ENCODE measurements at places on chromosomes 7 and 10.

GRCh38 chr7:151704299-151704959 lies 172.5 kb downstream of the PRKAG2 start:
- DNase-seq: no peak

- DNase-seq: peak; percentile 42
Measured at GRCh38 chr7:155490697-155491628, 33.0 kb downstream of the EN2 start.

GRCh38 chr10:101759309-101760247 lies 16.3 kb downstream of the FGF8 start:
- no peak for DNase-seq

GRCh38 chr10:45488365-45488764 lies 114.3 kb downstream of the ALOX5 start:
- DNase-seq: no peak

- no peak for DNase-seq
Measured at GRCh38 chr7:88146616-88147015, 73.2 kb downstream of the SRI start.

GRCh38 chr7:61111-61510 lies 131.3 kb upstream of the FAM20C start:
- no peak for DNase-seq

- no peak for DNase-seq
Measured at GRCh38 chr7:157405914-157406810, 69.4 kb downstream of the DNAJB6 start.

- DNase-seq: no peak
Measured at GRCh38 chr7:37151741-37152413, 296.8 kb downstream of the ELMO1 start.

DNA sequence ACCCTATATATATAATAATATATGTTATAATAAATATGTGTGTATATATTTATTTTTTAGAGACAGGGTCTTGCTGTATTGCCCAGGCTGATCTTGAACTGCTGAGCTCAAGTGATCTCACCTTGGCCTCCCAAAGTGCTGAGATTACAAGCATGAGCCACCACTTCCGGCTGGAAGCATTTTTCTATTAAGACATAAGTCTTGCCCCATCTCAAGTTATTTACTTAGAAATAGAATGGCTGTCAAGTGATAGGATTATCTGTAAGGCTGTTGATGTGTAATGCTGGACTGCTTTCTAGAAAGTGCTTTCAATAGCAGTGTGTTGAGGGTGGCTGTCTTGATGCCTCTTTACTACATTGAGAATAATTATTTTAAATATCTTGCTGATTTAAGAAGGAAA lies 65.2 kb downstream of the ZMYND11 start:
- no peak for DNase-seq

GRCh38 chr7:148234715-148235114 lies 355.9 kb upstream of the C7orf33 start:
- DNase-seq: no peak

DNA sequence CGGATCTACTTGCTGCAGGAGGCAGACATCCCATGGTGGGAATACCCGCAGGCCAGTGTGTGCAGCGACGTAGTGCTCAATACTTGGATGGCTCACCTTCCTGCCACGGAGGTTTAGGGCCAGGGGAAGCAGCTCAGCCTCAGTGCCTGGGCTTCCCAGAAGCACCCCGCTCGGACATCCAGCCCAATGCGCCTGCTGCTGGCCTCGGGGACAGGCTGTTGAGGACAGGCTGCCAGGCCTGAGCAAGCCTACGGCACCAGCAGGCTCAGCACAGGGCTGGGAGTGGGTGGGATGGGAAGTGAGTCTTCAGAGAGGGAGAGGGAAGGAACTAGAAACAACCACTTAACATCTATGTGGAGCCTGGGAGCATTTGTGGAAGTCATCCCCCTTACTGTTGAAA lies 441.3 kb upstream of the MGMT start:
- no peak for DNase-seq

DNA sequence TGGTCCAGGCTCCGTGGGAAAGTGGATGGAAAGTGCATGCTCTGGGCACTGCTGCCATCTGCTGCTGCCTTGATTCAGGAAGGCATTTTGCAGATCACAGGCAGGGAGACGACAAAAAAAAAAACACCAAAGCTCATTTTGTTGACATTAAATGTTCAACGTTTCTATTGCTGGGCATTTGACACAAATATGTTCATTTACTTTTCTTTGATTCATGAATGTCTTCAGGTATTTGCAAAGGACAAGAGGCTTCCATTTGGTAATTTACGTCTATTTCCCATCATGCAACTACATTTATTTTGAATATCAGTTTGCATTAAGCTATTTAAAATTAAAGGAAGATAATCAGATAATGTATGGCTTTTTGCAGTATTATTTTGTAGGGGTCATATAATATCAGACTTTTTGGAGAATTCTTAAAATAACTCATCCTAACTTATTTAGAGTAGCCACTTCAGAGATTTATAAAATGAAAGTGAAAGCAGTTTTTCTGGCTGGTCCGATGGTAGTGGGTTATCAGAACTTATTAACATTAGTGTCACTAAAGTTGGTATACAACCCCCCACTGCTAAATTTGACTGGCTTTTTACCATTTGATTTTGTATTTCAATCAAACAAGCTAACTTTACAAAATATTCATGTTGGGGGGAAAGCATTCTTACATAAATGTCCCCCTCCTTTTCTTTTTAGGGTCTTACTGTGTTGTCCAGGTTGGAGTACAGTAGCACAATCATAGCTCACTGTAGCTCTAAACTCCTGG lies 65.3 kb downstream of the PDIA4 start:
- DNase-seq: peak; percentile 70

- DNase-seq: no peak
Measured at GRCh38 chr10:124517461-124517860, 55.8 kb downstream of the LHPP start.

GRCh38 chr10:5349362-5349761 lies 15.4 kb upstream of the UCN3 start:
- no peak for DNase-seq

- no peak for DNase-seq
Measured at GRCh38 chr7:36533717-36534116, 144.1 kb downstream of the ANLN start.

GRCh38 chr10:22058201-22058600 lies 54.7 kb upstream of the DNAJC1 start:
- DNase-seq: no peak

DNA sequence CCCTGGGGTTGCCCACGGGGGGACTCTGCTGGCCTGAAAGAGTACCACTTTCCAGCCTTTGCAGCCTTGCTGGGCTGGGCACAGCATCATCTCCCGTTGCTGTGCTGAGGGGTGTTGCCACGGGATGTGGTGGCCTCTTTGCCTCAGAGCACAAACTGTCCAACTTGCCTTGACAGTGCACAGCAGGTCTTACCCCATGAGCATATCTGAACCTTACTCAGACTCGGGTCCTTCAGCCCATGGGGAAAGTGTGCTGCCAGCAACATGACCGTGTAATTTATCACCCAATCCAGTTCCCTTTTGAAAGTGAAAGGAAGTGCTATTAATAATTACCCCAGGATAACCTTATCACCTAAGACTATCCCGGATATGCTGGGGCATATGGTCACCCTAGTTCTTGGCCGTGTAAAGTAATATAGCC lies 46.8 kb downstream of the TBXAS1 start:
- no peak for DNase-seq

GRCh38 chr10:87750001-87750671 lies 67.9 kb downstream of the ATAD1 start:
- DNase-seq: no peak

- no peak for DNase-seq
Measured at GRCh38 chr7:79548727-79549126, 95.3 kb upstream of the MAGI2 start.

DNA sequence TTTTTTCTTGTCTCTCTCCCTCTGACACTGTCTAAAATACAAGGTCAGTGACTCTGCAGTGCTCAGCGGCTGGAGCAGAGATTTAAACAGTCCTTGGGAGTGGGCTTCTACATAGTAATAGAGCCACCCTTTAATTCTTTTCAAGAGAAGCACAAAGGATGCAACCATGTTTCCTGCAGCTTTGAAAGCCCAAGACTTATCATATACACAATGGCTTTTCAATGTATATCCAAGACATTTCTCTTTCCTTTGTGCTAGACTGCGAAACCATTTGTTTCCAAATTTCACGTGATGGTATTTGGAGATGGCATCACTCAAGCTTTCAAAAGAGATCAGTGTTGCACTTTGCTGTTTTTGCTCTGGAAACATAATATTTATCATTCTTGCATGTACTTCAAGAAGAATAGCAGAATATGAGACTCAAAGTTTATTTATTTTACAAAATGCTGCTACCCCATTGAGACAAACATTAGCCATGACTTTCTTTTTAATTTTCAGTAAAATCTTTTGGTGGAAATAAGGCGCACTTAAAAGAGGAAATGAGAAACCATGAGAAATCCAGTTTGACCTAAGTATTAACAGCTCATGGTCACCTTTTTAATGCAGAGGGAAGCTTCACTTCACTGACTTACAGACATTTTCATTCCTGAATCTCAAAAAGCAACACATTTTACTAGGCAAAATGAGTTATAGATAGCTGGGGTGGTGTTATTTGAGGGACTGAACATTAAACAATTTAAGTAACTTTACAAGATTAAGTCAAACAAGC lies 76.6 kb downstream of the SEMA3C start:
- no peak for DNase-seq

GRCh38 chr7:125834421-125834820 lies 904.8 kb upstream of the POT1 start:
- DNase-seq: no peak

DNA sequence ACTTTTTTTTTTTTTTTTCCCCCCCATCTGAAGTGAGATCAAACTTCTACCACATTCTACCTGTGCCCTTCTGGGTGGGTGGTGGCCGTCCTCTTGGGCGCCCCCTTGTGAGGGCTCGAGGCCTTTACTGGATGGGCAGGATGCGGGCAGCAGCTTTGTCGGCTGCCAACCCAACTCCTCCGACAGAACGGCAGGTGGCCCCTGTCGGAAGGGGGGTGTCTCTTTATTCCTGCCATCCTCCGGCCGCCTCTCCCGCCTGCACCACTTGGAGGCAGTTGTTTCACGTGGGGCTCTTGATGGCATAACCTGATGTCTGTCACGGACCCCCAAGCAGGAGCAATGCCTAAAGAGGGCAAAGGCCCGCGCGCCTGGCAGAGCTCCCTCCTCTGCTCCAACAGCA lies 31.0 kb downstream of the AMZ1 start:
- peak; percentile 79 for DNase-seq

DNA sequence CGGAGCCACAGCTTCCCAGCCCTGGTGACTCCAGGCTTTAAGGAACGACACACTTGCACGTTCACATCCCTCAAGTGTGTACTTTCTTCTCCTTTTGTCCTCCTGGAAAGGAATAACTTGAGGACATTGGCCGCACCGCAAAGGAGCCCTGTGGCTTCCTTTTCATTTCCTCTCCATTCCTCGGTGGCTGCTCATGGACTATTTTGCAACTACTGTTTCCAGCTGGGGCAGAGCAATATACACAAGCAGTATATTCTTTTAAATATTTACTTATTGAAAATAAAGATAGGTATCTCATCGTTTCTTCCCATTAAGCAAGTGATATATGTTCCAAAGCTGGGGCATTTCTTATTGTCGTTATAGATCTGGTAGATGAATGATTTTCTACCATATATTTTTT lies 97.2 kb upstream of the LYZL1 start:
- no peak for DNase-seq

DNA sequence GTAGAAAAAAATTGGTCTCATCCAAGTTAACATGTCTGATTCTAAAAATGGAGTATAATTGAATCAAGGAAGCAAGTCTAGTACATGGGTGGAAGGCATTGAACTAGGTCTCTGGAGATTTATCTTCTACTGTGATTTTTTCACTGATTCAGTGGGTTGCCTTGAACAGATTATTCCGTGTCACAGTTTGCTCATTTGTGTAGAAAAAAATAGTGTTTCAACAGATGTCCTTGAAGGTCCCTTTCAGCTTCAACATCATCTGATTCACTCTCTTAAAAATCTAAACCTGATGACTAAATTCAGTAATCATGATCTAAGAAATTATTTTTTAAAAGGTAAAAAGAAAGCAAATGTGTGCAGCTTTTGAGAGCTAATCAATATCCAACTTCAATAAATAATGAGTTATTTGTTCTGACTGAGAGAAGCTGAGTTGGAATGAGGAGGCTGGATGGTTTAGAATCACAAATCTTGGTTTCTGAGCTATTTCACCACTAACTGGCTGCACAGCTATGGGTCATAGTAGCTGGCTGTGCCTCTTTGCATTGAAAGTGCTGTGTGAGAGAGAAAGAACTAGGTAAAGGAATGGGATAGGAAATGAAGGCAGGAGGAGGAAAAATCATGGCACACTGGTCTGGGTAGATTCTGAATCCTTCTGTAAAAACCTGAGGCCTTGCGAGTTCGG lies 221.5 kb upstream of the MDFIC start:
- DNase-seq: no peak

GRCh38 chr10:79024720-79025198 lies 44.0 kb upstream of the ZMIZ1 start:
- DNase-seq: peak; percentile 31

- no peak for DNase-seq
Measured at GRCh38 chr7:129762387-129762969, 151.0 kb downstream of the NRF1 start.

DNA sequence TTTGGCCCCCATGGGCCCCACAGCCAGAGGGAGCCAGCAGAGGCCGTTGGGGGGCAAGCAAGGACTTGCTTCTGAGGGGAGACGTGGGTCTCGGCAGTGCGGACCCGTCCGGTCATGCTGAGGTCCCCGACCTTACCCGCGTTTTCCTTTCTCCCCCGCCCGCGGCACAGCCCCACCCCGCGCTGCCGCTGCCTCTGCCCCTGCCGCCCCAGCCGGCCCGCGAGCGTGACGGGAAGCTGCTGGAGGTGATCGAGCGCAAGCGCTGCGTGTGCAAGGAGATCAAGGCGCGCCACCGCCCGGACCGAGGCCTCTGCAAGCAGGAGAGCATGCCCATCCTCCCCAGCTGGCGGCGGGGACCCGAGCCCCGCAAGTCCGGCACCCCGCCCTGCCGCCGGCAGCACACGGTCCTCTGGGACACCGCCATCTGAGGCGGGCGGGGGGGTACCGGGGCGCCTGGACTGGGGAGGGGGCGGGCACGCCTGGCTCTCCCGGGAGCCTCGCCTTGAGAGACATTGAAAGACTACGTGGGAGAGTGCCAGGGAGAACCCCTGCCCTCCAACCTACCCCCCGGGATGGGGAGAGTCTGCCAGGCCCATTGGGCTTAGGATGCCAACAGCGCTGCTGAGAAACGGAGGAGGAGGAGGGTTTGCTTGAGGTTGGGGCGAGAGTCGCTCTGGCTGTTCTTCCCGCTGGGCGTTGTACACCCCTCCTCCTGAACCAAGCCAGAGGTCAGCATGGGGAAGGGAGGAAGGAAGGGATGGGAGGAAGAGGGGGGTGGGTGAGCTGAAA lies 9.9 kb downstream of the NYAP1 start:
- peak; percentile 73 for DNase-seq

- DNase-seq: no peak
Measured at GRCh38 chr7:1492221-1492620, 12.0 kb downstream of the INTS1 start.

GRCh38 chr10:88676283-88677060 lies 12.2 kb downstream of the LIPF start:
- no peak for DNase-seq

- no peak for DNase-seq
Measured at GRCh38 chr7:36186359-36187121, 33.5 kb downstream of the EEPD1 start.
